ENCODE measurements at places on chromosomes 3 and 15.

DNA sequence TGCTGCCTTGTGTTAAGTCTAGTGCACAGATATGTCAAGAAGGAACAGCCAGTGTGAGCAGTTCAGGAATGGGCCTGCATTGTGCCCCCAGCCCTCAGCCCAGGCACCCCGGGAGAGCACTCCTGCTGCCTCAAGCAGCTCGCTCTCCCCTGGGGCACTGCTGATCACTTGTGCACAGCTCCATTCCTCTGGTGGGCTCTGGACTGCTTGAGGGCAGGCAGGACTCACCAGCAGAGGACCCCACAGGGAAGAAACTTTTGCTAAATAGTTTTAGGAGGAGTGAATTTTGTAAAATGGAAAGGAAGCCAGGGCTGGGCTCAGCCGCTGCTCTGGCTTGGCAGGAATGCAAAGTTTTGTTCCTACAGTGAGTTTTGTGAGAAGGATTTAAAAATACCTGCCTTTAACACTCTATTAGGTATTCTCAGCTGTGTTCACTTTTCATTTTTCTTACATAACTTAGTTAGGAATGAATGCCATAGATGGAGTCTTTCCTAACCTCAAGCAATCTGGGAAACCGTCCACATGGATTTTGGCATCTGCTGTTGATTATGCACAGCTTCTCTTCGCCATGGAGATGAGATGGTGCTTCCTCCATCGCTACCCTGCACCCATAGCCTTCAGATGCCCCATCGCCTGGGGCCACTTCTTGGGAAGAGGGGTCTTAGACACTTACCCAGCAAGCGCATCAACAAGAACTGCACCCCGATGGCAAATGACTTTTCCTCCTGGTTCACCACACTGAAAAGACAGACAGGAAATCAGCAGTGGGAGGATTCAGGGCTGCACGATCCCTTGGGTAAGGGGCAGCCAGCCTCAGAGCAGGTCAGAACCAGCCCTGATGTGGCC, 42.3 kb upstream of the RAB6B start:
- DNase-seq = no peak

DNA sequence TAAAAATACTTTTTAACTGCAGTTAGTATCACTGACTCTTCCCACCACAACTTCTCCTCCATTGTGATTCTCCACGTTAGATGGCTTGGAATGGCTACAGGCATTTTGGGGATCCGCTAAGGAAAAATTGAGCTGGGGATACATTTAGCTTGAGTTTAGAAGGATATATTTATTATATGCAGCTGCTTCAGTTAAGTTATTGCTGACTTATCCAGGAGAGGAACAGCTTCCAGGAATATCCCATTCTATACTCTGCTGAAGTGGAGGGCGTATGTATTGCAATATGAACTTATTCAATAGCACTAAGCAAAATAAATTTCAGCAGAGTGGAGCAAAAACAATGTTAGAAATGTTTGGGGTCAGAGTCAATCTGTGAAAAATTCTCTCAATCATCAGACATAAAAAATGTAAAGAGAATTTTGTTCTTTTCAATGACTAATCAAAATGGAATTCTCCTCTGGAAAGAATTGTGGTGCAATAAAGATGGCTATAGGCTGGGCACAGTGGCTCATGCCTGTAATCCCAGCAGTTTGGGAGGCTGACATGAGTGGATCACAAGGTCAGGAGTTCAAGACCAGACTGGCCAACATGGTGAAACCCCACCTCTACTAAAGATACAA, 84.7 kb downstream of the NCEH1 start:
- no peak for DNase-seq

- DNase-seq = no peak
These were observed 5.8 kb upstream of the PLOD2 start for GRCh38 chr3:146166826-146167225.

DNA sequence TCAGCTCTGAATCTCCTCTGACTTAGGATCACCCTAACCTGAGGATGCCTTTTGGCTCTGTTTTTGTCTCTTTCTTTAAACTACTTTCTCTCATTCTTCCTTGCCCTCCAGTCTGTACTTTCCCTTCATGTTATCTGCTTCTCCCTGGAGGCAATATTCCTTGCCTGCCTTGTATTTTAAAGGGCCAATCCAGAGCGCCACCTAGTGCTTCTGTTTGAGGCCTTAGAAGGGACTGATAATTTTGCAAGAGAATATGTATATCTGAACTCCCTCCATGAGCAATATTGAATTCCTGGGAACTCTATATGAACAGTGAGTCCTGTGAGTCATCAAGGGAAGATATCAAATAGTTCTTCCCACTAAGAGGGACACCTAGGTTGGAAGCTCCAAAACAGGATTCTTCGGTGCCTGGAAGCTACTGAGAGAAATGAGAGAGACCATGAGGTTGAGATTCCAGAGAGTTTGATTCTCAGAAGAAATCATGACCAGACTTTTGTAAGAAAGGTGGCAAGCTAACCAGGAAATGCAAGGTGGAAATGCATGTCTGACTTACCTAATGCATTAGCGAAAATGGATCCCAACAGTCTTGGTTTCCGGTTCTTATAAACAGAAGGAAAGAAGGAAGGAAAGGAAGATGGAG, 203.8 kb upstream of the CD96 start:
- peak; percentile 40 for DNase-seq

- no peak for DNase-seq
These were observed 3.6 kb downstream of the SIAH2 start for GRCh38 chr3:150759319-150759718.

DNA sequence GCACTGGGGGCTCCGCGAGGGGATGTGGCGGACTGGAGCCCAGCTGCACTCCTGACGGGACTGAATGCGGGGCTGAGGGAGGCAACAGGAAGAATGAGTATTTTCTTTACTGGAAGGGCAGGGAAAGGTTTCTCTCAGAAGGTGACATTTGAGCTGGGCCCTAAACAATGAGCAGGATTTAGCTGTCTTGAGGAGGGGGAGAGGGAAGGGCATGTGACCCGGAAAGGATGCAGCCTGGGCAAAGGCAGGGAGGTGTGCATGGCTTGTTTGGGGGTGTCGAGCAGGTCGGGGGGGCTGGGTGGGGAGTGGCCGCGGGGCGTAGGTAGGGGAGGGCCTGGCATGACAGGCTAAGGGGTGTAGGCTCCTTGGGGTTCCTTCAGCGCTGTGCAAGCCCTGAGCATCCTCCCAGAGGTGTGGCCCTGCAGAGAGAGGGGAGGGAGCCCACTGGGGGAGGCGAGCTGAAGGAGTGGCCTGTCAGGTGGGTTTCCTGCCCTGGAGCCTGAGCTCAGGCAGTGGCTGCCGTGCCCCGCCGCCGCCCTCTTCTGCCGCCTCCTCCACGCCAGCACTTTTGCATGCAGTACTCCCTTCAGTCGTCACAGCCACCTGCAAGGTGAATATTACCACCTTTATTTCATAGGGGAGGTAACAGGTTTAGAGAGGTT, 17.2 kb upstream of the ANKDD1A start:
- DNase-seq = no peak

- DNase-seq = no peak
These were observed 3.5 kb upstream of the SEMA5B start for GRCh38 chr3:123031051-123031450.

GRCh38 chr15:65612616-65612946, 1.6 kb upstream of the INTS14 start:
- no peak for DNase-seq

DNA sequence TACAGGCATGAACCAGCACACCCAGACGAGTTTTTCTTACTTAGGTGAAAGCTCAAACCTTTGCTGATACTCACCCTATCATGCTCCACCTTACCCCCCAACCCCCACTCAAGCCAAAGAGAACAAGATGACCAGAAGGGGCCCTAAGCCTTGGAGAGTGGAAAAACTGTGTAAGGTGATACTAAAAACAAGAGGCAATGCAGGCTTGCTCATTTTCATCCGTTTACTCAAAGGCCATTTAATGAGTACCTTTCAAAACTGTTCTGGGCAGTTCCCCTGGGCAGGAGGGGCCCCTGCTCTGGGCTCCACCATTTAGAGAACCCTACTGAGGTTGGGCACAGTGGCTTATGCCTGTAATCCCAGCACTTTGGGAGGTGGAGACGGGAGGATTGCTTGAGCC, 6.7 kb downstream of the TYRO3 start:
- DNase-seq = no peak

DNA sequence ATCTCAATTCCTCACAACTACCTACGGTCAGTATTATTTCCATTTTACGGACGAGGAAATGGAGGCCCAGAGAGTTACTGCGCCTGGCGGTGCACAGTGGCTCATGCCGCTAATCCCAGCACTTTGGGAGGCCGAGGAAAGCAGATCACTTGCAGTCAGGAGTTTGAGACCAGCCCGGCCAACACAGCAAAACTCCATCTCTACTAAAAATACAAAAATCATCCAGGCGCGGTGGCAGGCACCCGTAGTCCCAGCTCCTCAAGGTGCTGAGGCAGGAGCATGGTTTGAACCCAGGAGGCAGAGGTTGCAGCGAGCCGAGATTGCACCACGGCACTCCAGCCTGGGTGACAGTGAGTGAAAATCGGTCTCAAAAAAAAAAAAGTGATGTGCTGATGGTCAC, 187.3 kb downstream of the XXYLT1 start:
- no peak for DNase-seq

DNA sequence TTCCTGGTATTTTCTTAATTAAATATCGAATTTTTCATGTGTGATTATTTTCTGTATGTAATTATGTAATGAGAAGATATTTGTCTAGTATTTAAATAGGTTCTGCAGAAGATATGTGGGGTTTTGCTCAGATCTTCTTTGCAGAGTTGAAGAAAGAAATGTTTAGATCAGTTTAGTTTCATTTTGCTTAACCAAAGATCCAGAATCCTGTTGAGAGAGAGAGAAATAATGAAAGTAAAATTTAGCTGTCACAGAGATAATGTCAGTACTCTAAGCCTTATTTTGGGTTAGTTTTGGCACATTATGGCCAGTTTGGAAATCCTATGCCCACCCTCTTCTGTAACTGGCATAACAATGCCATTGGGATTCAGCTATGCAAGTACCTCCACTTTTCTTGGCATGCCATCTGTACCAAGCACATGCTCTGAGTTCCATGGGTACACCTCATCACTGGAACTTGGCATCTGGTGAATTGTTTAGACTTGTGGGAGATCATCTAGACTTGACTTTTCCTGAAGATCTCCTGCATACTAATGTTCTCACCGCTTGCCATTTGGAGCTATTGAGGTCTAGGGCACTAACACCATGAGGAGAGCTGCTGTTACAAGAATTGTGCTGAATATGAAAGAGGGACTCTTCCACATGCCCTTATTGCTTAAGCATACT, 30.9 kb downstream of the PLSCR1 start:
- DNase-seq = no peak

GRCh38 chr15:65789759-65790425, 2.2 kb downstream of the DENND4A start:
- DNase-seq = no peak

DNA sequence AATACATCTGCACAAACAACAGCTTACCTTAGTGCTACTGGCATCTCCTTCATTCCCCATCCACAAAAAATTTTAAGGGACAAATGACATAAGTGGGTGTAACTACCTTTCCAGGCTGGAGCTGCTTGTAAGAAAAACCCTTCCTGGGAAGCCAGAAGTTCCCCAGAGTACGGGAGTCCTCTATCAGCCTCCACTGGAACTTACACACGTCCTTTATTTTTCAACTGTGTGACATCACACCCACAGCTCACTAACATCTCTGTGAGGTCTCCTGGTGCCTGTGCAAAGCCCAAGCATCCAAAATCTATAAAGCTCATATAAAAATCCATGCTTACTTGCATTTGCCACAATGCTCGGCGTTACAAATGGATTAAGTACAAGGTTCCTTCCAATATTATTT, 27.6 kb downstream of the LRIG1 start:
- DNase-seq = no peak

DNA sequence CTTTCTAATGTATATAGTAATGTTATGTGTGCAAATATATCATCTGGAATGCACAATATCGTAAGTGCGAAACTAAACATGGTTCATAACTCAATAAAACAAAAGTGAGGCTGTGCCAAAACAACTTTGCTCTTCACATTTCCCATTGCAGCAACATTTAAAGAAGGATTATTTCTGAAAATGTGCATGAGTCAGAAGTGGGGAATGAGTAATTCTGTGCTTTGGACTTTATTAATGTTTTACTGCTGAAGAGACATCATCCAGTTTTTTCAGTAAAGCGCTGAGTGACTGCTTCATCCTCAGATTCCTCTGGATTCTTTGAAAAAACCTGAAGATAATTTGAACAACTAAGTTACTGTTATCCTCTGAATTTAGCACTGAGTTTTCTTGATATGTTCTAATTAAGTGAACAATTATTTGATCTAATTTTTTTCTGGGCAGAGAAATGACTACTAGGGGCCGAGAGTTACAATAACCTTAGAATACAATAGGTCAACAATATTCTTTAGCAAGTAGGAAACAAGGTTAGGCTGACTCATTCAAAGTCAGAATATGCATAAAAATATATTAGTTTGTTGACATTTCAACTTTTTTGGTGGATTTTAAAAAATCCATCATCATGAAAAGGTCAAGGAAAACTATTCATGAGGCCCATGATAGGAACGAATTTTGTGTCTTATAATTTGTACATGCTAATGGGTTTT, 20.0 kb upstream of the PLCL2 start:
- no peak for DNase-seq

DNA sequence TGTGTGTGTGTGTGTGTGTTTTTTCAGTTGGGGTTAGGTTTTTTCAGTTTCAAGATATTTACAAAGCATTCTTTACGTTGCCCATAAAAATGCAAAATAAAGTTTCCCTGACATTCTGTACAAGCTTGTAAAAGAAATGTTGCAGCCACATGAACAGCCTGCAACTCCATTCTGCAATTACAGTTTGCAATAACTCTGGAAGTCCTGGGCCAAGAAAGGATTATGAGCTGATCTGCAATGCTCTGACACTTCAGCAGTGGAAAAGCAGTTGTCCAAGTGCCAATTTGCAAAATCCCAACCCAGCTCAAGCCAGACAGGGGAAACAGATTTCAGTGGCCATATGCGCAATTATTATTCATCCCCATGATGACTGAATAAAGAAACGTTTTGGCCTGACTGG, 322.1 kb downstream of the MEX3B start:
- DNase-seq = no peak

GRCh38 chr3:178343433-178344038, 192.7 kb upstream of the KCNMB2 start:
- no peak for DNase-seq

All from NCI-H2029 (cell line).